B cell (primary cell): ENCODE measurements at places on chromosomes 2 and 18.

DNA sequence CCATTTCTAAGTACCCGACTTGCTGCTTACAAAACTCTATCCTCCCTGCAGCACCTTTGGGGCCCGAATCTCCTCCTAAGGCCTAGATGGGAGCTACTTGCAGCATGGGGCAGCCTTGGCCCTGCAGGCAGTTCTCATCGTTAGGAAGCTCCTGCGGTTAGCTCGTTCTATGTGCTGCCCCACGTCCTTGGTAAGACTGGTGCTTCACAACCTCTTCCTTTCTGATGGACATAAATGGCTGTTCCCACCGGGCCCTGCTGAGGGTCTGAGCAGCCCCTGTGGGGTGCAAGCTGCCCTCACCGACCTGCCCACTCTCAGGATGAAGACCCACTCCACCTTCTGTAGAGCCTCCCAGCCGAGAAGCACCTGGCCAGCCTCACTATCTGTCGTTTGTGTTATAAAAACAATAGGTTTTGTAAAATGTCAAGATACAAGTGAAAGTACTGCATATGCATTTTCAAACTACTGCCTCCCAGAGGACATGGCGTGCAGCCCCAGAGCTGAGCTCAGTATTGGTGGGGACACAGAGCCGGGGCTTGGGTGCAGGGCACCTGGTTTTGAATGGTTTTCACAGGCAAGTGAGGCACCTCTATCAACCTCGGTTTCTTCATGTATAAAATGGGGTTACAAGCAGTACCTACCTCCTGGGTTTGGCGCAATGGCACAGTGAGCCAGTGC is 19.4 kb downstream of the OTOF start:
- DNase-seq = no peak

- DNase-seq = no peak
Observed at GRCh38 chr2:96128456-96128855, 9.8 kb downstream of the ASTL start.

DNA sequence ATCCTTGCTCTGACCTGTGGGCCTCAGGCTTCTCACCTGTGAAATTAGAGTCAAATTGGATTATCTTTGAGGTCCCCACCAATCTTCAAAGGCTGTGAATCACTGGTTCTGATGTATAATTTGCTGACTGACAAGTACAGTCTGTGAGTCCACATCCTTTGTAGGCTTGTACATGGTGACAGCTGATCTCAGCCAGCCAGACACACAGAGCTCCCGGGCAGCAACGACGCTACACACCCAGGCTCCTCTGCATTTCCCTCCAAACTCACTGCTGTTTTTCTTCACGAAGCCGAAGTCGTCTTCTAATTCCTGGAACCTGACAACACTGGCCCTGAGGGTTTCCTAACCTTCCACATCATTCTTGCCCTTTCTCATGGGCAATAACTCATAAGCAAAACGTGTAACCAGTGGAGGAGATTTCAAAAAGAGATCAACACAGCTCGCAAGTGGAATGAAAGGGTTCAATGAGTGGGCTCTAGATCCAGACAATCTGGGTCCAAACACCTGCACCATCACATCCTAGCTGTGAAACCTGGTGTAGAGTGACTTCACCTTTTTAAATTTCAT is 37.9 kb upstream of the EVA1A start:
- no peak for DNase-seq

GRCh38 chr2:235784788-235785187 is 290.9 kb downstream of the AGAP1 start:
- no peak for DNase-seq

DNA sequence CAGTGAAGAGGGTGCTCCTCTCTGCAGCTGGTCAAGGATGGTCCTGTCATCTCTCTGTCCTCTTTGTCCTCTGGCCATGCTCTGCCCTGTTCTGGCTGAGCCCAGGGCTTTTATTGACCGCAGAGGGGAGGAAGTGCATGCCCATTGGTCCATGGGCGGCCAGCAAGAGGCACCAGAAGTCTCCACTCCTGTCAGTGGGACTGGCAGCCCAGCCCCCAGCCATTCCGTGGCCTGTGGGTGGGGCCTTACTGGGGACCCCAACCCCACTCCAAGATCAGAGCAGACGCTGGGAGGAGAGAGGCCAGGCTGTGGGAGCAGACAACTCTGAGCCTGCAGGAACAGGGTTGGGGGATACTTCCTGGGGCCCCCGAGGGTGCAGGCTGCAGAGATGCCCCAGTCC is 156.9 kb downstream of the CTNNA2 start:
- DNase-seq = no peak

- no peak for DNase-seq
Observed at GRCh38 chr2:223238301-223238700, 186.3 kb downstream of the KCNE4 start.
